ENCODE measurements at places on chromosomes 6 and 20.

GRCh38 chr20:11375966-11376365 is 541.7 kb upstream of the BTBD3 start:
- peak; percentile 71 for DNase-seq

DNA sequence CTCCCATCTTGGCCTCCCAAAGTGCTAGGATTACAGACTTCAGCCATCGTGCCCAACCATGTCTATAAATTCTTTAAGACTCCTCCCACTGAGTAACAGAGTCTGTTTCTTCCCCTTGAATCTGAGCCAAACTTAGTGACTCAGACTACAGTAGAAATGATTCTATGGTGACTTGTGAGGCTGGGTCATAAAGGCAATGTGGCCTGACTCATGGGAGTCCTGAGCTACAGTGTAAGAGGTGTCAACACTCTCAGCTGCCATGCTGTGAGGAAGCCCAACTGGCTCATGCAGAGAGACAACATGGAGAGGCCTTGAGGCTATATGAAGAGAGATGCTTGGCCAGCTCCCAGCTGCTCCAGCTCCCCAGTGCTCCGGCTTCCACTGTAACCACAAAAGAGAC is 5.2 kb upstream of the NRSN2 start:
- DNase-seq = peak; percentile 93

DNA sequence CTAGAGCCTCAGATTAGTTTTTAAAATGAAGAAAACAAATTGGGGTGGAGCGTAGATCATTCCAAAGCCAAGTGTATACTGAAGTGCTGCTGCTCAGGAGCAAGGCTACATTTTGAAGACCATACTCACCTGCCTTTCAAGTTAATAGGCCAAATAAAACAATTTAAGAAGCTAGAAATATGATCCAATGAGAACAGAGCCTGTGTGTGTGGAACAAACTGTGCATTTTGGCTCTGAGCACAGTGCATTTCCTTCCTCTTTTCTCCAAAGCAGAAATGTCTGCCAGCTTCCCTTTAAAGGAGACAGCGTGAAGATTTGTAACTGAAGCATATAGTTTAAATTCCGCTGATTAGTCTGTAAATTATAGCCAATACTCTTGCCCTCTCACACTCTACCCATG is 3.2 kb upstream of the IFNGR1 start:
- no peak for DNase-seq

- no peak for DNase-seq
These were observed 43.9 kb downstream of the NRN1 start for GRCh38 chr6:5962794-5963193.

GRCh38 chr6:84785671-84786070 is 21.3 kb upstream of the TBX18 start:
- DNase-seq = no peak

DNA sequence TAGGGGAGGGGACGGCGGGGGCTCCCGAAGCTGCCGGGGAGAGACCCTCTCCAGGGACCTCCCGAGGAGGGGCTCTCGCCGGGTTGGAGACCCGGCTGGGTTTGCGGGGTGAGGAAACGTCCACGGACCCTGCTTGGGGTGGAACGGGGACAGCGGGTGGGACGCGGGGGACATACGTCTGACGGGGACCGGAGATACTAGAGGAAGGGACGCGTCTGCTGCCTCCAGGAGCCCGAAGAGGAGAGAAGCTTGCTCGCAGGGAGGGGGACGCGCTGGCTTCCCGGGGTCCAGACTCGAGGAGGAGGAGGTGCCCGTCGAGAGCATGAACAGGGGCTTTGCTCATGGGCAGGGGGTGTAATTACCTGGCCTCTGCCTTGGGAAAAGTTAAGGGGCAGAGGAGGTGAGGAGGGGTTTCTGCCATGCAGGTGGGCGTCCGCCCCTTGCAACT is 593 bp downstream of the DNMT3B start:
- DNase-seq = no peak

DNA sequence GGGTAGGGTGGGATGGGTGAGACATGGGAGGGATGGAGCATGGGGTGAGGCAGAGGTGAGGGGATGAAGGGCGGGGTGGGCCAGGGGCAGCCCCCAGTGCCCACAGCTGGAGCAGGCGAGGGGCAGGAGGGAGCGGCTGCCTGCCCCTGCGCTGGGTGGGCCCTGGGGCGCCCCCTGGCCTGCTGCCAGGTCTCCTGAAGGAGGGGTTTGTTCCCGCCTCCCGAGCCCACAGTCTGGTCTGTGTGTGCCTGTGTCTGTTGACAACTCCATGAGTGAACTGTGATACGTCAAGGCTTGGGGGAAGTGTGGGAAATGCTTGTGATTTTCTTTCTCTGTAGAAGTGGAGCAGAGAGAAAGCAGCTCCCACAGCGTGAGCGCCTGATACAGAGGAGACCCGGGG is 10.9 kb upstream of the MRGBP start:
- no peak for DNase-seq

GRCh38 chr6:13005994-13006393 is 289.4 kb downstream of the PHACTR1 start:
- DNase-seq = no peak

- DNase-seq = no peak
These were observed 48.9 kb upstream of the TFAP2A start for GRCh38 chr6:10463491-10464481.

DNA sequence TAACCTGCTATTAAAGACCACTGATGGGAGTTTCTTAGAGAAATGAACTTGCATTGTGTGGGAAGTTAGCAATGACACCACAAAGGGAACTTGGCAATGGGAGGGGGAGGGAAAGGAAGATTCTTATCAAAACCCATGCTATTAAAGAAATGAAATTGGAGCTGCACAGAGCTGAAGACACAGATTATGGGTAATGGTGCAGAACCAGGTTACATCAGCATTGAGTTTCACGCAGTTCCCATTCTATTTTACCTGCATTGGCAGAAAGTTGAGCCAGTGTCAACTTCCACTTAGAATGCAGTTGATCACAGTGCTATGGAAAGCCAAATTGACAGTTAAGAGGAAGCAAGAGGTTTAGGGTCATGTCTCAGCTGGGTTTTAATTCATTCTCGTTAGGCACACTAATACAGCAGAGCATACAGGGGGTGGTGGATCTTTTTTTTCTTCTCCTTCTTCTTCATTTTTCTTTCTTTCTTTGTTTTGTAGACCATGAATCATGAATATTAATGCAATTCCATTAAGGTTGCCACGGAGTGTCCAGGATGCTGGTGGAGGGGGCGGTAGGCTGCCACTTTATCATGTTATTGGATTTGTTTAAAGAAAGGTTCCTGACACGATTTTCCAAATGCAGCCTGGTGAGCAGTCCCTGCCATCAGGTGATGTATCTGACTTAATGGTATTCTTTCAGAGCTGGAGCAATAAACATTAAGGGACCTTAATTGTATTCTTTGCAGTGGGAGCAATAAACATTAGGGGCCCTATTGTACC is 1092.0 kb upstream of the MAP3K7 start:
- no peak for DNase-seq

DNA sequence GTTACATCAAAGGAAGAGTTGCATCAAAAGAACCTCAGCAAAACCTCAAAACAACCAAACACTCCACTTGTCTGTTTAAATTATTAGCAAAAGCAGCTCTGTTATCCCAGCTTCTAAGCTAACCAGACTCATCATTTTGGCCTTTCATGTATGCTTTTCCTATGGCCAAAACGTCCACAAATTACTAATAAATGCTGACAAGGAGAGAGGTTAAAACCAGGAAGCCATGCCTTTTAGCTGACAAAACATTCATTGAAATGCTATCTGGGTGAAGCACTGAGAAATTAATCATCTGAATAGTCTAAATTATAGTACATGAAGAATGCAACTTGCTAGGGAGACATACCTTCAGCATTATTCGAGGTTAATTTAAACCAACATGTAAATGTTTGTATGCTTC is 80.6 kb downstream of the LAMA2 start:
- DNase-seq = peak; percentile 21

DNA sequence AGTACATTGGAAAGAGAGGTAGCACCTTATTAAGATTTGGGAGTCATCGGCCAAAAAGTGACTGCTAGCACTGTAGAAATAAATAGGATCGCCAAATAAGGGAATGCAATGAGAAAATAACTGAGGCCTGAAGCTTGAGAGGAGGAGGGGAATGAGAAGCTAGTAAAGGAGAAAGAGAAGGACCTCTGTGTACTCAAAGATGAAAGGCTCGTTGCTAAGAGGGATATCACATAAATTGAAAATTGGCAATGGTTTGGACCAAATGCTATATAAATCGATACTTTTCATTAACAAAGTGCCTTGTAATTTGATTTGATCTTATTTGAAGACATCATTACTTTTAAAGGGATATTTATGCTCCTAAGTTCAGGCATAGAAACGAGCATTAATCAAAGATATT is 796.3 kb downstream of the QKI start:
- no peak for DNase-seq

GRCh38 chr6:103367212-103367611 is 1492.5 kb downstream of the HACE1 start:
- DNase-seq = no peak

- peak; percentile 95 for DNase-seq
These were observed 88.3 kb upstream of the COL21A1 start for GRCh38 chr6:56335726-56336125.

DNA sequence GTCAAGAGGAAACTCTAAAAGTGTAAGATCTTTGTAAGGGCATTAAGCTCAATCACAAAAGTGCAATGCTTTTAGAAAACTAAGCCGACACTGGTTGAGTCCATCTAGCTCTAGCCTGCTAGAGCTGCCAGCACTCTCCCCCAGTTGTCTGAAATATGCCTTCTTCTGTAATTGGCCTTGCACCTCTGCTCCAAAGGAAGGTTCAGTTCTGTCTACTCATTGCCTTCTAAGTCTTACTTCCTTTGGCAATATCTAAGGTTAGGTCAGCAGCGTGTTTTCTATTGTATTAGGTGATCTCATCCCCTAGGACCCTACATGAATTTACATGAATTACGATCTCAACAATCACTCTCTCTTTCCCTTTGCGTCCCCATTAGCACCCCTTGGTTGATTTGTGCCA is 378.6 kb downstream of the CBLN4 start:
- no peak for DNase-seq

DNA sequence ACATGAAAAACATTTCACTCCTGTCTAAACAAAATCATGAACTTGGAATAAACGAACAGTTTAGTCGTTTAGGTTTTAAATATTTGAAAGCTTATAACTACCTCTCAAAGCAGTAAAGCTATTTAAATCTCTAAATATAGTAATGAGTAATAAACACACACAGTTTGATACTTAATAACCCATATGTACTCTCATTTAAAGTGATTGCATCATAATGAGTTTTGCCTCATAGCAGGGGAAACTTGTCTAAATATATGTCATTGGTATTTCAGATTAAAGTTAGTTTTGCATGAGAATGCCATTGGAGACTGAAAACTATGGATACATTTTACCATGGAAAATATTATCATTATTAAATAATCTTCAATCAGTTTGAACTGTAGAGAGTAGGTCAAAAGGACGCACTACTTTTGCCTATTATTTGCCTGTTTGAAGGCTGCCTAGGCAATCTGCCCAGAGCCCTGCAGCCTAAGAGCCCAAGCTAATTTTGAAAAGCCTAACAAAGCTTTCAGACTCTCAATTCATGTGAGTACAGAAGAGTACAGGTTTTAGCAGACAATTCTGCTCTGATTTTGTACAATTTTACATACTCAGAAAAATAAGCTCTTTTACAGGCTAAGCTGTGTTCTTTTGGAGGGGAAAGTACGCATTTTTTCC is 632.8 kb downstream of the HACE1 start:
- DNase-seq = no peak

GRCh38 chr6:50143011-50143719 is 93.4 kb upstream of the DEFB112 start:
- DNase-seq = peak; percentile 2

DNA sequence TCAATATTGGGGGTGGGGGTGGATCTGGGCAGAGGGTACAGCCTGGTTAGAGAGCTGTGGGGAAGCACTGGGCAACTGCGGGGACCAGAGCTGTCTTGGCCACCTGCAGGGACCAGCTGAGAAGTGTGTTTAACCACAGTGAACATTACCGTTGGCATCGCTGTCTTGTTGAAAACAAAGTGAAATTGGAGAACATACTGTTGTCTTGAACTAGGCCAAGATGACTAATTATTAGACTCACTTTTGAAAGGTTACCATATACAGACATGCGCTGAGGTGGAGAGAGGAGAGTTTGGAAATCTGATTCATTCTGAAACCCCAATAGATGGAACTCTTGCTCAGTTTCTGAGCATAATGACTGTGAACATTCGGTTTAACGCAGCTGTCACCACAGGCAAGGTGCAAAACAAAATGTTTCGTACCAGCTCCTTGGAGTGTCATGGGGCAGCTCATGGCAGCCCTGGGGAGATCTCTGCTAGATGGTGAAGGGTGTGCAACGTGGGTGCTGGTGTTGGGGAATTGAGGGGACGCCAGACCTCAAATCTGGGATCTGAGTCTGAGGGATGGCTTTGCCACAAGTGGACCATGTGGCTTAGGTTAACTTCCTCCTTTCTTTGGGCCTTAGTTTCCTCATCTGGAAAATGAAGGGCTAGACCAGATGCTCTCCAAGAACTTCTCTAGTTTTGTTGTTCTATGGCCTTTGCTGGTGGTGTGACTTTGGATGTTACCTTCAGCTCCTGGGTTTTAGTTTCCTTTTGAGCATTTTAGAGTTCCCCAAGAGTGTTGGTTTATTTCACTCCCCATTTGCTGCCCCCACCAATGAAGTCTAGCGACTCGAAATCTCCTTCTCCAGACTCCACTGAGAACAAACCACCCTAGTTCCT is 24.6 kb upstream of the GTSF1L start:
- peak; percentile 96 for DNase-seq

DNA sequence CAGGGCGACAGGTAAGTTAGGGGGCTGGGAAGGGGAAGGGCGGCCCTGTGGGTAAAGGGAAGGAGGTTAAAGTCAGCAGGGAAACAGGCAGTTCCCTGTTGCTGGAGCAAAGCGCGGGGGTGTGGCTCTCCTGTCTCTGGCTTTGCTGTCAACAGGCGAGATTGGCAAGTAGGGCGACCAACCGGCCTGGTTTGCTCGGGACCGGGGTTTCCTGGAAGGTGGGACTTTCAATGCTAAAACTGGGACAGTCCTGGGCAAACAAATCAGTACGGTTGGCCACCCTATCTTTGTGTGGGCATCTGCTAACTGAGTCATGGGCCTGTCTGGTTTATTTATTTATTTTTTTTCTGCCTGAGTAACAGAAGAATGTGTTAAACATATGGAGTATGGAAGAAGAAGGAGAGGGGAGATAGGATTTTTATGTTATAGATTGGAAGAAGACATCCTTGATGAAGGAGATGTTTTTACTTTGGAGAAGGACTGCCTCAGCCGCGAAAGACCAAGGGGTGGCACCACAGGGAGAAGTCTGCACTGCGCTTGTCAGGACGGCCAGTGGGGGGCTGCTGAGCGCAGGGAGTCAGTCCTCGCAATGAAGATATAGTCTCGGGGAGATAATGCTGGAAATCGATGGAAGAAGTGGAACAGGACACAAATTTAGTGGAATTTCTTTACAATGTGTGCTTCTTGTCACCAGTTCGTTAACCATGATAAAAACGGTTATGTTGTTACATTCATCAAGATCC is 43.4 kb upstream of the ESR1 start:
- DNase-seq = peak; percentile 87

GRCh38 chr20:31661625-31662371 is 24.1 kb downstream of the COX4I2 start:
- peak; percentile 67 for DNase-seq

GRCh38 chr20:50224531-50225255 is 34.1 kb downstream of the CEBPB start:
- peak; percentile 89 for DNase-seq

- DNase-seq = no peak
These were observed 194.4 kb downstream of the BMP7 start for GRCh38 chr20:57071954-57072583.
